ENCODE measurements at places on chromosomes 5 and 9.
A peak's percentile ranks its signal among the peaks of the same experiment; 100 is the strongest.

DNA sequence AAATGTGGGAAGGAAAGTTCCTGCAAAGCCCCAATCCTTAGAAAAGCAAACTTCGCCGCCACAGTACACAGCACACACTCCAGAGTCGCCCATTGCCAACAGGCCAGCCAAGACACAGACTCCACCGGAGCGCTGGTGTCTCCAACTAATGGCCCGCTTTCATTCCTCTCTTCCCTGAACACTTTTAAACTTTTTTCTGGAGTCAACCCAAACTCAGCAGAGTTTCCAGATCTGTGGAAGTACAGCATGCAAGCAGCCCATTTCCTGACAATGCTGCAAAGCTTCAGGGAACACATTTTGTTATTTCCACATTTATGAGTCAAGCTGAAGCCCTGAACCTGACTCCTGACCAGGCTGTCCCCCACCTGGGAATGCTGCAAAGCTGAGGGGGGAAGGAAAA lies 351.9 kb downstream of the NFIB start:
- no peak for DNase-seq

DNA sequence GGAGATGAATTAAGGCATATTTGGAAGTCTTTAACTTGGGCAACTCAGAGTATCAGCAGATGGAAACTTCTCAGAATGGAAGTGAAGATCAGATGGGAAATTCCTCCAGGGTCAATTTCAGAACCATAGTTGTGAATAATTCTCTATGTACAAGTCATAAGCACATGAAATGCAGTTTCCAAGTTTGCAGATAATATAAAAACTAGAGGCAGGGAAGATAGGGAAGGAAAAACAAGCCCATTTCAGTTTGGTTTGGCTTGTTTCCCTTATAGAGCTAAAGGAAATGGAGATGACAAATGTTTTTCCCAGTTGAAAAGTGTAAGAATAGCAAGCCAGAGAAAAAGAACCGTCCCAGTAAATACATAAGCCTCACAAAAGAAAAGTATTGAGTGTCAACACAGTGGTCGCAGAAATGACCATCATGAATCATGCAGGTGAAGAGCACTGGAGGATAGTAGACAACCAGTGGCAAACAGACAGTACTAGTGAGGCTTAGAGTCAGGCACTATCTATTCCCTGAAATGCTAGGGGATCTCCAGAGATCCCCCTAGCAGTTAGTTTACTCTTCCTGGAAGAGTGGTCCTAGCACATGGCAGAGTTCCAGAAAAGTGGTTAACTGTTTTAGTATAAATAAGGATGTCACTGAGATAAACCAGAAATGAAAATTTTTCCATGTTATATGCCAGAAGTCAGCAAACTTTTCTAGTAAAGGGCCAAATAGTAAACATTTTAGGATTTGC lies 245.9 kb downstream of the SAXO1 start:
- no peak for DNase-seq

DNA sequence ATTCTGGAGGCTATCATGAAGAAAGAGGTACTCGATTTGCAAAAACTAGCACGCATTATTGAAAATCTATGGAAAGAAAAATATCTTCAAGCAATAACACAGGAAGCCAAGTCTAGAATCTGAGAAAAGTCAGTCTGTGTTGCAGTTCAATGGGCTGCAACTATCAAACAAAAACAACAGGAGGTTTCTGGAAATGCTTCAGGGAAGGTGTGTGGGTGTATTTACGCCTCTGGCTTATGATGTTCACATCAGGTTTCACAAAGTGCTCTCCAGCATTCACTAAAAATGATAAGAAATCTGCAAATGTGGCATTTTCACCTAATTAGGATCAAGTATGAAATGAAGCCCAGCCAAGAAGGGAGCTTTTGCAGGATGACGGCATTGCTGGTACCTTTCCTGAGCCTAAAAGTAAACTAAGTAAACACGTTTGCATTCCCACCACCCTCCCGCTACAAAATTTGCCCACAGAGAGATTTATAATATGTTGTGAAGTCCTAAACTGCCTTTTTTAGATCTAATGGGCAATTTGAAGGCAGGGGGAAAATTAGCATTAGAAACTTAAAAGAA lies 146.4 kb downstream of the GABRB2 start:
- no peak for DNase-seq

- DNase-seq: peak; percentile 99
Measured at GRCh38 chr9:137611623-137612609, 6.4 kb downstream of the ARRDC1 start.

GRCh38 chr5:120306303-120306702 lies 157.8 kb upstream of the PRR16 start:
- DNase-seq: peak; percentile 39
